NT2/D1 (cell line): ENCODE measurements at places on chromosomes 16 and 17.

GRCh38 chr16:15900901-15901500, 12.6 kb upstream of the CEP20 start:
- no peak for DNase-seq

DNA sequence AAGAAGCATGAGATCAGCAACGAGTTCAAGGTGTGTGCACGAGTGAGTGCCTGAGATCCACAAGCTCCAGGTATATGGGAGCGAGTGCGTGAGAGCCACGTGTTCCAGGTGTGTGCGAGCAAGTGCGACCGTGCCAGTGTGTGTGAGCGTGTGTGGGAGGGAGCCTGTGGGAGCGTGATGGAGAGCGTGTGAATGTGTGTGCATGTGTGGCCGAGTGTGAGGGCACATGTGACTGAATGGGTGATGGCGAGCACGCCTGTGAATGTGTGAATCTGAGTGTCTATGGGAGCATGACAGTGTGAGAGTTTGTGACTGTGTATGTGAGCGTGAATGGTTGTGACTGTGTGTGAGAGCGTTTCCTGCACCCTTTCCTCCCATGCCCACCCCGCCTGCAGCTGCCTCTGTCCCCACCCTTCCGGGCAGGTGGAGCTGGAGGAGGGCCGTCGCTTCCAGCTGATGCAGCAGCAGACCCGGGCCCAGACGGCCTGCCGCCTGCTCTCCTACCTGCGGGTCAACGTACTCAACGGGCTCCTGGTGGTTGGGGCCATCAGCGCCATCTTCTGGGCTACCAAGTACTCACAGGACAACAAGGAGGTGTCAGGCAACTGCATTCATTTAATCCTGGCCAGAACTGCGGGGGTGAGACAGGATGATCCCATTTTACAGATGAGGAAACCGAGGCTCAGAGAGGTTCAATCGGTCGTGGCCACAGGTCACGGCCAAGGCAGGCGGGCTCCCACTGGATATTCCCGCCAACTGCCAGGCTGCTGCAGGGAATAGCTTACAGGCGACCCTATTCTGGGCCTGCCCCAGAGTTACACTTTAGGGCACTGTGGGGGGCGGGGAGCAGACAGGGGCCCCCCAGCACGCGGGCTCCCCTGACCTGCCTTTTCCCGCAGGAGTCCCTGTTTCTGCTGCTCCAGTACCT, 3.7 kb downstream of the TMC8 start:
- peak; percentile 71 for DNase-seq

- DNase-seq: no peak
Measured at GRCh38 chr16:17258077-17258599, 212.6 kb downstream of the XYLT1 start.

DNA sequence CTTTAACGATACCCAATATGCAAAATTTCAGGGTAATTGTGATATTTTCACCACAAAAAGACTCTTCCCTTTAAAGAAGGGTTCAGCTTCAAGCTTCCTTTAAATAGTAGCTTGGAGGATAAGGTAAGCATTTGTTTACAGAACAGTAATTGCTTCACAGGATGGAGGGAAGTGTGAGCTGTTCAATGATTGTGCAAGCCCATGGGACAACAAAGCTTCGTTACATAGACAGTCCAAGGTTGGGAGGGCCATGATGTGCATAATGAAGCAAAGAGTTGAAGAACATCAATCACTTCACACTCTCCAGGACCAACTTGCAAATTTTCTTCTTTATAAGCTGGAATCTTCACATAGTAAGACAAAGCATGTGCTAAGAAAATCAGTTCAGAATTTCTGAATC, 145.0 kb upstream of the ASIC2 start:
- no peak for DNase-seq

DNA sequence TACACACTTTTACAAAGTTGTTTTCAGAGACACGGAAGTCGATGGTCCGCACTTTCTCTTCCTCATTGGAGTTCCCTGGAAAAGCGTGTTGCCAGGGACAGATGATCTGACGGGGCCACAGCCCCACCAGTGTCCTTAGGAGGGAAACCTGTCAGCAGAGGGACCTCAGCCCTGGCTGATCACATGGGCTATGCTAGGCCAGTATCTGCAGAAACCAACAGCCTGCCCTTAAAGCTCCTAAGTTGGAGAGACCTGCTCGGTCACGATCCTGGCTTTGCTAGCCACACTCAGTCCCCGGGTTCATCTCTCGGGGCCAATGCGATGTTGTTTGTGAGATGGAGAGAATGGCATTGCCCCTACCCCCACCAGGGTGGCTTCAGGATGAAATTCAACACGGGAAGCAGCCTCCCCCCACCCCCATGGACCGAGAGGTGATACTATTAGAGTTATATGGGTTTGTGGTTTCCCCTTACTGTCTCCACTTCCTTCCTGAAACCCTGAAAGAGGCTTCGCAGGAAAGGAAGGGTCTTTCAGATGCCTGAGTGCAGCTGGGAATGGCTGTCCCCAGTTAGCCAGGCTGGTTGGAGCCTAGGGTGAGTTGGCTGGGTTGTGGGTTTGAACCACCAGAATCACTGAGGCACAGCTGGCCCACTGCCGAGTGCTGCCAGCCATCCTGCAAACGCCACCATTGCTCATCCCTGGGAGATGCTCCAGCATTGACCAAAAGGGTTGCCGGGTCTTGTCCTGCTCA, 16.6 kb downstream of the RMI2 start:
- DNase-seq: no peak

GRCh38 chr17:14699574-14700185, 398.8 kb downstream of the HS3ST3B1 start:
- no peak for DNase-seq

DNA sequence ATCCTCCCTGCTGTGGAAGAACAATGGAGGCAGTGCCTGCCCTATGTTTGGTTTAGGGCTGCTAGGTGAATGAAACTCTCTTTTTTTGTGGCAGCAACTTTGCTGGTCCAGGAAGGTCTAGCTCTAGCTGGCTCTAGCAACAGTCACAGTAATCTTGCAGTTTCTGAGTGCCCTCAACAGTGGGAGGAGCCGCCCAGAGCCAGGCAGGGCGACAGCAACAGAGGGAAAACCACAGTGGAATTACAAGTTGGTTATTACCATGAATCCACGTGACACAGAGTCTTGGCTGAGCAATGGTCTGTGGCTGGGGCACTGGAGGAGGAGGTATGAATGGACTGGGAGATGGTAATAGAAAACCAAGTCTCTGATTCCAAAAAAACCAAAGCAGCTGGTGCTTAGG, 10.3 kb downstream of the HSPB9 start:
- DNase-seq: no peak

DNA sequence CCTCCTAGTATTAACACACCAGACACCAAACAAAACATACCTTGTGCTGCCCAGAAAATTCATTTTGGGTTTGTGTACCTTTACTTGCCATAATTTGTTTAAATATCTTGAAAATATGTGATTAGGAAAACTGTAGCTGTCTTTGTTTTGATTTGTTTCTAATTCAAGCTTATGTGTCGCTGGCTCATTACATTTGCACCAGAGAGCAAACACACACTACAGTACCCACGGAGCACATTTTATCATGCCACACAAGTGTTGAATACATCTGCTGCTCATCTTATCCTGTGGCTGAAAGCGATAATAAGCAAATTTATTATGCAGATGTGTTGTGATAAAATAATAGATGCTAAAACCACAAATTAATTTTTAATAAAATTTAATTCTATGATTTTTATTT, 63.1 kb downstream of the SPAG9 start:
- DNase-seq: no peak

- DNase-seq: no peak
Measured at GRCh38 chr17:8893621-8894201, 26.2 kb upstream of the PIK3R6 start.

DNA sequence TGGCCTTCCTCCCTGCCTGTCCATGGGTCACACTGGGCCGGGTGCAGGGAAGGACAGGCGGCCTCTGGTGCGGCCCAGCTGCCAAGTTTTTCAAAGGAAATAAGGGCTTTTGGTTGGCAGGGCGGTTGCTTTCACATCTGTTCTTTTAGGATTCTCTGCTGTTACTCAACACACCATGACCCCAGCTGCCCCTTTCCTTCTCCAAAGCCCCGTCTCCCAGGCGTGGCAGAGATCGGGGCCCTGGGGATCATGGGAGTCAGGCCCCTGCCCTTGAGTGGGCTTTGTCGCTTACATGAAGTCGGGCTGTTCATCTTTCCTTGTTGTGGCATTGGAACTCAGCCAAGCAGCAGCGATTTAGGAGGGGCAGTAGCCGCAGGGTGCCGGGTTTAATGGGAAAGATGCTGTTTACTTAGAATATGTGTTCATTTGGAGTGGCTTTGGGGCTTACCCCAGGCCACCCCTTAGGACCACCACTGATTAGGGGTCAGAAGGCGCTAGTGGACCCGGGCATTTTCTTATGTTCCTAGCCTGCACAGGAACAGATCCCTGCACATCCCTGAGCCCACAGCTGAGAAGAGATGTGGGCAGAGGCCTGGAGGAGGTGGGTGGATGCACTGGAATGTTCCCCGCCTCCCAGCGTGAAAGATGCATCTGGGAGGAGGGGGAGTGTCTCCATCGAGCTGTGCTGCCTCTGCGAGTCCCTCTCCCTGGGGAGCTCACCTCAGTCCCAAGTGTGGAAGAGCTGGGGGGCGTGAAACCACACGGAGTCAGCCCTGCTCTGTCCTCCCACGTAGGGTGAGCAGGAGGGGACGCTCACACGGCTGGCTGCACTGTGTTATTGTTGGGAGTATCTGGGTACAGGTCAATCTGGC, 6.8 kb upstream of the ADCY7 start:
- DNase-seq: no peak

- DNase-seq: no peak
Measured at GRCh38 chr16:57508035-57508425, 21.7 kb upstream of the DOK4 start.

DNA sequence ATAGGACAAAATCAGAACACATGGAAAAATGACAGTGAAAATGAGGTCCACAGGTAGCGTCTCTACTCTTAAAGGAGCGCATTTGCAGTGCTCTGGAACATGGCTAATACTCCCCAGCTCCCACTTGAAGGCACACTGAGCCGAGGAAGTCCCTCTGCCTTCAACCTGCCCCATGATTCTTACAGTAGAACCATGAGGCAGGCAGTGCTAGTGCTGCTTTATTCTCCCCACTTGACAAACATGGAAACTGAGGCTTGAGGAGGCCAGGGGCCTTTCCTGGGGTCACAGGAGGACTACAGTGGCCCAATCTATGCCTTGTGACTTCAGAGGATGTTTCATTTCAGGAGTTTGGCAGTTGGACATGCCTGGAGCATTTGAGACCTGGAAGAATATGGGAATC, 244.1 kb upstream of the MAF start:
- no peak for DNase-seq
